Mesothelial cell of epicardium (in vitro differentiated cells): ENCODE measurements at places on chromosomes 1 and 21. TPM values are rescaled to one million over a fixed set of nuclear protein-coding genes. Genes with fewer than 3 reads are reported as not detected.

The CD34 gene
- 1.2 to 1.6 TPM (median 1.2 TPM) in 3 replicates for total RNA-seq

The KRTAP13-3 gene
- total RNA-seq: not detected in 3 replicates

The CD1C gene
- not detected in 3 replicates for total RNA-seq

The HSD11B1 gene
- total RNA-seq: 0.63 TPM in 1 of 3 replicates, not detected in the others

The NT5C1A gene
- total RNA-seq: 0.34 TPM in 1 of 3 replicates, not detected in the others

The BATF3 gene
- total RNA-seq: 0.84 to 1.0 TPM (median 1.0 TPM) in 3 replicates

The TMEM51 gene
- 10.4 to 11.2 TPM (median 10.9 TPM) in 3 replicates for total RNA-seq

The LDLRAP1 gene
- total RNA-seq: 9.1 to 10.0 TPM (median 9.9 TPM) in 3 replicates

GRCh38 chr21:44618909-44619308 lies 7.0 kb downstream of the KRTAP10-8 start:
- H3K27ac ChIP-seq: no peak overlapping the region
- H3K4me3 ChIP-seq: no peak overlapping the region
- H3K27me3 ChIP-seq: no peaks in the 10 kb centered on the region
- DNase-seq: no peak

DNA sequence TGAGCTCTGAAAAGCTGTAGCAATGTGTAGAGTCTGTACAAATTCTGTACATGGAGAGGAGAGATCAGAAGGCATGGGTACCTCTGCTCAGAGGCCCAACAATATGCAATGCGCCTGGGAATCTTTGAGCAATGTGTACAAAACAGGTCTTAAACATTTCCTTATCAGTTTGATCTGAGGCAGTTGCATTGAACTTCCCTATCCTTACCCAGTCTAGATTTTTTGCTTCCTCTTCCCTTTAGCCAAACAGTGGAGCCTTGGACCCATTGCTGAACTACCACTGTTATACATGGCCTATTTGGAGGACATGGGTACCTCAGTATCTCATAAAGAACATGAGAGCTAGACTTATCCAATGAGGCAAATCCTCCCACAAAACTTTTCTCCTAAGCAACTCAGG lies 12.6 kb upstream of the MNDA start:
- DNase-seq: no peak
- no peak overlapping the region for H3K4me3 ChIP-seq
- H3K27ac ChIP-seq: no peak overlapping the region
- H3K4me1 ChIP-seq: peaks cover 6% of the 10 kb centered on the region
- no peaks in the 10 kb centered on the region for H3K36me3 ChIP-seq

DNA sequence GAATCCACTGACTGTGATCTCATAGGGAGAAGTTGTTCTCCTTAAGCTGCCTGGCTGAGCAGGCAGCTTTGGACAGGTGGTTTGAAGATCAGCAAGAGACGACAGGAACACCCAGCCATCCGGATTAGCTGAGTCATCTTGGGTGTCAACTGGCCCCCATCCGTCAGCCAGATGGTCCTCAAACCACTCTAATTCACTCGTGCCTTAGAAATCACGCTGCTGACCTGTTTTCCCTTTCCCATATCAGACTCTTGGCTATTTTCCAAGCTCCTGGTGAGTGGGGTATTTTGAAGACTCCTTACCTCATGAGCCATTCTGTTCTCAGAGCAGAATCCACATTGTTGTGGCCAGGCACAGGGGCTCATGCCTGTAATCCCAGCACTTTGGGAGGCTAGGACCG lies 149.1 kb upstream of the L1TD1 start:
- DNase-seq: no peak
- H3K4me3 ChIP-seq: no peak overlapping the region
- H3K27me3 ChIP-seq: no peaks in the 10 kb centered on the region

GRCh38 chr1:223248770-223249140 lies 105.7 kb upstream of the TLR5 start:
- H3K4me1 ChIP-seq: no peaks in the 10 kb centered on the region
- H3K36me3 ChIP-seq: no peaks in the 10 kb centered on the region
- peaks cover 53% of the 10 kb centered on the region for H3K27me3 ChIP-seq
- DNase-seq: no peak

GRCh38 chr1:30710407-30710806 lies 13.0 kb downstream of the MATN1 start:
- H3K27me3 ChIP-seq: peaks cover 26% of the 10 kb centered on the region
- no peaks in the 10 kb centered on the region for H3K4me1 ChIP-seq
- no peak overlapping the region for H3K4me3 ChIP-seq

DNA sequence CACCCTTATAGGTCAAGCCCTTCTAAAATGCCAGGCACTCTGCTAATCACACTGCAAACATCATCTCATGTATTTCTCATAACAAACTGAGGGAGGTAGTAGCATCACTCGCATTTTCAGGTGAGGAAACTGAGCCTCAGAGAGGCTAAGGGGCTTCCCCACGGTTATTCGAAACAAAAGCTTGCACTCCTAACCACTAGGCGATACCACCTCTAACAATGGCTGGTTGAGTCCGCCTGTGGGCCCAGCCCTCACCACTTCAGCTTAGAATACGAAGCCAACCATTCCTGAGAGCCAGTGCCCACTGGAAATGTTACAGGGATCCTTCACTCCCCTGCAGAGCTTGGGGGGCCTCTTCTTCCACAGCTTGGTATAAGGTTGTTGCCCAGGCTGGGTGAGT lies 65.3 kb upstream of the TENT5C start:
- H3K27ac ChIP-seq: no peak overlapping the region
- no peaks in the 10 kb centered on the region for H3K36me3 ChIP-seq
- peaks cover 7% of the 10 kb centered on the region for H3K4me1 ChIP-seq

DNA sequence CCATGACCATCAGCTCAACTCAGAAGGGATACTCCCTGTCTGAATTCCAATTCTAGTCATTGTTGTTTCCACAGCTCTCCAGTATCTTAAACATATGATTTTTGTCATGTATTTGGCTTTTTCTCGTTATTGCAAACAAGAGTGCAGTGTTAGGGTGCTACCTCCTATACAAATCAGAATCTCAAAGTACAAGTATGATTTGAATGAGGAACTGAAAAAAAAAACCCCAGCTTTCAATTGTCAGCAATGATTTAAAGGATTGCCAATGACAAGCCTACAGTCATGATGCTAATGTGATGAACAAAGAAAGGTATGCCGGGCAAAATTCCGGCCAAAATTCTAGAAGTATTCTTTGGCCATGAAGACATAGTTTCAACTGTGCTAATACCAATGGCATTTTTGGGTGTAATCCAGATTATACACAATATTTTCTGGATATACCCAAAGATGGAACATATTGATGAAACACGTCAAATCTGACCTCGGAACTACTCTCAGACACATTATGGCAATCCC lies 14.9 kb downstream of the TMEM35B start:
- no peaks in the 10 kb centered on the region for H3K27me3 ChIP-seq
- H3K27ac ChIP-seq: no peak overlapping the region
- no peaks in the 10 kb centered on the region for H3K4me1 ChIP-seq
- DNase-seq: no peak

- DNase-seq: no peak
- peaks cover 10% of the 10 kb centered on the region for H3K36me3 ChIP-seq
- H3K27ac ChIP-seq: peak overlapping the region; percentile 51
- no peaks in the 10 kb centered on the region for H3K27me3 ChIP-seq
- peaks cover 45% of the 10 kb centered on the region for H3K4me1 ChIP-seq
- H3K4me3 ChIP-seq: no peak overlapping the region
Measured at GRCh38 chr1:216528816-216529215, 105.6 kb upstream of the USH2A start.

GRCh38 chr1:89260042-89260441 lies 12.6 kb downstream of the GBP5 start:
- H3K4me1 ChIP-seq: peaks cover 26% of the 10 kb centered on the region
- DNase-seq: no peak
- H3K27ac ChIP-seq: no peak overlapping the region
- no peaks in the 10 kb centered on the region for H3K36me3 ChIP-seq
- no peaks in the 10 kb centered on the region for H3K27me3 ChIP-seq

GRCh38 chr1:167517535-167518330 lies 596 bp downstream of the CD247 start:
- H3K27me3 ChIP-seq: no peaks in the 10 kb centered on the region
- H3K4me3 ChIP-seq: no peak overlapping the region
- H3K27ac ChIP-seq: no peak overlapping the region
- H3K36me3 ChIP-seq: no peaks in the 10 kb centered on the region
- no peaks in the 10 kb centered on the region for H3K4me1 ChIP-seq

GRCh38 chr1:245336149-245336983 lies 181.6 kb downstream of the KIF26B start:
- H3K4me3 ChIP-seq: no peak overlapping the region
- DNase-seq: no peak
- H3K27ac ChIP-seq: peak overlapping the region; percentile 23
- peaks cover 2% of the 10 kb centered on the region for H3K36me3 ChIP-seq
- peaks cover 17% of the 10 kb centered on the region for H3K4me1 ChIP-seq

DNA sequence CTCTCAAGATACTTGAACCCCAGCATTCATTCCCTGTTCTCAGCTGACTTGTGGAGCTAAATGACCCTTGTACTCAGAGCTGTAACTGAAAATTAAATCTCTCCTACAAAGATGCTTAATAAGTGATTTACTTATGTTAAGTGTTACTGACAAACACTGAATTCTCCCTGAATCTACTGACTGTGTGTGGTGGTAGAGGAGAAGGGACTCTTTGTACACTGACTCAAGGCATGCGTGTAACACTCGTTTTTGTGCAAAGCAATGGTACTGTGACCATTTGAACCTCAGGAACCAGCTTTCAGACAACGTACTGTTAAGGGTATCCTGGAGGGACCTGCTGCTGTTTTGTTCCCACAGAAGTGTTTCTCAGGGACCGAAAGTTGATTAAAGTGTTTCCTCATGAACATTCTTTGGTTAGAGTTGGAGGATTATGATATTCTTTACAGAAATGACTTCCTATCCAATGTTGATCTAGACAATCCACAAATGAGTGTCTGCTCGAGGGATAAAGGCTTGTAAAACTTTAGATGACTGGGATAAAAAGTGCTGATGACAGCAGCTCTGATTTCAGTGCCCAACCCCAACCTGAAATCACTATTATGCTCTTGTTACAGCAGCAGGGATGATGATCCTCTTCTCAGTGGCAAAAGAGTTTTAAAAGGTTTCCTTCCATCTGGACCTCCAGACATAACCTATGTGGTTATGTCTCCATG lies 12.8 kb downstream of the RGL1 start:
- H3K27me3 ChIP-seq: no peaks in the 10 kb centered on the region
- no peaks in the 10 kb centered on the region for H3K36me3 ChIP-seq
- DNase-seq: no peak
- peak overlapping the region; percentile 0 for H3K4me3 ChIP-seq

GRCh38 chr1:152252157-152252556 lies 28.2 kb upstream of the HRNR start:
- H3K4me1 ChIP-seq: no peaks in the 10 kb centered on the region
- H3K4me3 ChIP-seq: no peak overlapping the region
- no peak for DNase-seq
- H3K27ac ChIP-seq: no peak overlapping the region

- peaks cover 5% of the 10 kb centered on the region for H3K4me1 ChIP-seq
- no peaks in the 10 kb centered on the region for H3K36me3 ChIP-seq
- peaks cover 13% of the 10 kb centered on the region for H3K27me3 ChIP-seq
- DNase-seq: no peak
- H3K4me3 ChIP-seq: no peak overlapping the region
- H3K27ac ChIP-seq: no peak overlapping the region
Measured at GRCh38 chr1:117679299-117679698, 73.5 kb downstream of the TENT5C start.
